ENCODE measurements at places on chromosomes 2 and 18.

DNA sequence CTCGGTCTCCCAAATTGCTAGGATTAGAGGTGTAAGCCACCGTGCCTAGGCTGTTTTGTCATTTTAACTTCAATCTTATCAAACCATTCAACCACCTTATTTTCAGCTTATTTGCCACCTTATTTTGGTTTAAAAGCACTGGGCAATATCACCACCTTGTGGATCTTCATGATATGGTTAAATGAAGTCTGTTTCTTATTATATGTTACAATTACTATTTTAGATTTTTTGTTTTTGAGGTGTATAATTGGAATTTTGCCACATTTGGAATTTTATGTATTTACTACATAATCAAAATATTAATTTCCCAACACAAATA is 43.8 kb upstream of the SCN9A start:
- DNase-seq: no peak

DNA sequence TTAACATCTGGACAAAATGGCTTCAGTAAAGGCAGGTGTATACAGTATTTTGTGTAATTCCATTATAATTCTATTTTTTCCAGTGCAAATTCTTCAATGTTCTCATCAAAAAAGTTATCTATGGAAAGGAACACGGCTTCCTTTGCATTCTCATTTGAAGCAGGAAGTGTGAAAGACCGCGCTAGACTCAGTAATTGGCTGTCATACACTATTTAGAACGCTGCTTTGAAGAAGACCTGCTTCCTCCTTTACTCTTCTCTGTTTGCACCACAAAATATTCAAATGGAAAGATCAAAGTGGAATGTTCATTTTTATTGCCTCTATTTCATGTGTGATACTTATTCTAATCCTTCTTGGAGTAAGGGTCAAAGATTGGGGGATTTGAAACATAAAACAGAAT is 883.7 kb downstream of the TSN start:
- no peak for DNase-seq

DNA sequence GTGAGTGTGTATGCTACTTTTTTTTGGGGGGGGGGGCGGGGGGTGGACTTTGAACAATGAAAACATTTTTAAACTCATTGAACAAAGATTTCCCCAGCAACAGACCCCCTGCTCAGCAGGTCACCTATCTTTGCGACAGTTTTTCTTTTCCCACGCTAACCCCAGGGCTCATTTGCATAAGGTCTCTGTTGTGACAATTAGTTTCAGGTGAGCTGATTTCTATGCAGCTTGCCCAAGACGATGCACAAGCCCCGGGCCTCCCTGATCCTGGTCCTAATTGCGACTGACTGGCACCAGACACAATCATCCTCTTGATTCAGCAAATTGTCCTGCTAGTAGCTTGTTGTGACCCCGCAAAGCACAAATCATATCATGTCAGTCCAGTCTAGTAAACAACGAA is 40.3 kb downstream of the ZEB2 start:
- DNase-seq: no peak

DNA sequence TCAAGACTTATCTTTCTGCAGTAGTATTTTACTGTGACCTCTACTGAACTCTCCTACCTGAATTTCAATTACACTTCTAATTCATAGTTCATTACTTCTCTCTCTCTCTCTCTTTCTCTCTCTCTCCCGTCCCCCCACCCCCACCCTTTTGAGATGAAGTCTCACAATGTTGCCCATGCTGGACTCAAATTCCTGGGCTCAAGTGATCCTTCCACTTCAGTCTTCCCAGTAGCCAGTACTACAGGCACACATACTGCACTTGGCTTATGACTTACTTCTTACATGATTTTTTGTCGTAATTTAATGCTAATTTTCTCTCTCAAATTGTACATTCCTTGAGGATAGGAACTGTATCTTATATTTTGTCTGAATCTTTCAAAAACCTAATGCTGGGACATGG is 6.0 kb upstream of the HIBCH start:
- no peak for DNase-seq

DNA sequence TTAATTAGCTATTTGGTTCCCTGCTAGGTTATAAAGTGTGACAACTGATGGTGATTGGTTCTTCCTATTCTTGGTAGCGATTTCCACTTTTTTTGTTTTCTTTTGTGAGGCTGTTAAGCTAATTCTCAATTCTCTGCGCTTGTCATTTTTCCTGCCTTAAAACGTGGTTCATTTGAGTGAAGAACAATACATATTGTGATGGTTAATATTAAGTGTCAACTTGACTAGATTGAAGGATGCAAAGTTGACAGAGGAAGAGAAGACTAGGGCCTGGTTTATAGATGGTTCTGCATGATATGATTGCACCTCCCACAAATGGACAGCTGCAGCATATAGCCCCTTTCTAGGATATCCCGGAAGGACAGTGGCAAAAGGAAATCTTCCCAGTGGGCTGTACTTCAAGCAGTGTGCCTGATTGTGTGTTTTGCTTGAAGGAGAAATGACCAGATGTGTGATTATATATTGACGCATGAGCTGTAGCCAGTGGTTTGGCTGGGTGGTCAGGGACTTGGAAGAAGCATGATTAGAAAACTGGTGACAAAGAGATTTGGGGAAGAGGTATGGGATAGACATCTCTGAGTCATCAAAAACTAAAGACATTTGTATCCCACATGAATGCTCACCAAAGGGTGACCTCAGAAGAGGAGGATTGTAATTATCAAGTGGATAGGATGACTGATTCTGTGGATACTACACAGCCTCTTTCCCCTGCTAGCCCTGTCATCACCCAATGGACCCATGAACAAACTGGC is 39.4 kb upstream of the ZNF804A start:
- DNase-seq: no peak

DNA sequence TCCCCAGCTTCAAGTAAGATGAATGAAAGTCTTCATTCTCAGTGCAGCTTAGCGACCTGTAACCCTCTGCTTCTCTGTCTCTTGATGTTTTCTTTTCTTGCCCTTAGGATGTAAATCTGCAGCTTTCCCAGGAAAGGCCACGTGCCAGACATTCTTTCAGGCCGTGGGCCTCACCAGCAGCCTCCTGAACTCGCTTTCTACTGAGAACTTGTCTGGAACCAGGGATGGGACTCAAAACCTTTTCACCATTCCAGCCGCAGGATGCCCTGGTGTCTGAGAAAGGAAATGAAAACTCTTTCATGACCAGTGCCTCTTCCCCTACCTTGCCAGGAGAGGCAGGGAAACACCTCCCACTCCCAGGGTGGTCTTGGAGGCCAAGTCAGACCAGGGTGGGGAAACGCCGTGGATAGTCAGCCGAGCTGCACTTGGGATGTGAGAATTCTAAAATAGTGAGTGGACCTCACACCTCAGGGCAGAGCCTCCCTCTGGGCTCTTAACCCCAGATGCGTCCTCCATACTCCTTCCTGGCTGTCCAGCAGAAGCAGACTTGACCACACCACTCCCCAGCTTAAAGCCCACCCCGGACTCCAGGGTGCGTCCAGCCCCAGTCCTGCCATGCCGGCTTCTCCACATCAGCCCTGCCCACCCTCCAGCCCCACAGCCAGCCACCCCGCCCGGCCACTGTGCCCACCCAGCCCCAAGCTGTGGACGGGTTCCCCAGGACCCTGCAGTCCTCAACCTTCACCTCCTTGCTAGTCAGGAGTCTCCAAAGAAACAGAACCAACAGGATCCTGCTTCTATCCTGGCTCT is 115.5 kb downstream of the TWIST2 start:
- peak; percentile 5 for DNase-seq

GRCh38 chr18:42864876-42865275 is 250.6 kb downstream of the RIT2 start:
- no peak for DNase-seq

- DNase-seq: no peak
Measured at GRCh38 chr18:78165525-78165924, 814.1 kb upstream of the SALL3 start.

GRCh38 chr2:172097557-172098131 is 5.1 kb downstream of the DLX2 start:
- no peak for DNase-seq

All from breast epithelium (tissue), 4 donors.